Right lung (tissue), 10 donors: ENCODE measurements at places on chromosomes 3 and 15. TPM values are rescaled to one million over a fixed set of nuclear protein-coding genes. Genes with fewer than 3 reads are reported as not detected.

DNA sequence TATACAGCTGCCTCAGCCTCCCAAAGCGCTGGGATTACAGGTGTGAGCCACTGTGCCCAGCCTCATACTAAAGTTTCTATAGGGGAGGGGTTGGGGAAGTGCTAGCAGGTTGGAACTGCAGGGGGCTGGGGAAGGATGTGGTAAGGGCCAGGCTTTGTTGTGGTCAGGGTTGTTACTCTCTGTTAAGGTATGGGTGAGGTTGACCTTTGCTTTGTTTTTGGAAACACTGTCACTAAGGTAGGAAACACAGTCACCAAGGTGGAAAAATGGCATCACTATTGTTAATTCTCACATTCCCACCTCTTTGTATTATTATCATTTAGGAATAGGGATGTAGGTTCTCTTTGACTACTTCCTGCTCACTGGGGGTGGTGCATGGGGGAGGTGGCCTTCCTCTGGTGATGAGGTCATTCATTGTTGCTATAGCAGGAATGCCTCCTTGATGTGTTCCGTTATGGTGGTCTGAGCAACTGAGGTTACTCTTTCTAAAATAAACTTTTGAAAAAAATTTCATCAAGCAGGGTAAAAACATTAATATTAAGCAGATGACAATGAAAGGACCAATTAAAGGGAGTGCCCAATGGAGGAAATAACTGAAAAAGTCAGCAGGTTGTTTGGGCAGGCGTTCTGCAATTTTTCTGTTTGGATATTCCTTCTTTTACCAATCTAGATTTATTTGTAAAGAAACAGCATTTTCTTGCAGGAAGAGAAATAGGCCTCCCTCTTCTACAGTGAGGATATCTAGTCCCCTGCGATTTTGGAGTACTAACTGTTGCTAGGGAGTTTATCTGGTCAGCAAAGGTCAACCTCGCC, 150.5 kb downstream of the WDR76 start:
- DNase-seq = no peak

GRCh38 chr3:110405830-110406585, 665.6 kb upstream of the NECTIN3 start:
- DNase-seq = no peak

The ADAMTSL3 gene
- 15.3 TPM for polyA plus RNA-seq

DNA sequence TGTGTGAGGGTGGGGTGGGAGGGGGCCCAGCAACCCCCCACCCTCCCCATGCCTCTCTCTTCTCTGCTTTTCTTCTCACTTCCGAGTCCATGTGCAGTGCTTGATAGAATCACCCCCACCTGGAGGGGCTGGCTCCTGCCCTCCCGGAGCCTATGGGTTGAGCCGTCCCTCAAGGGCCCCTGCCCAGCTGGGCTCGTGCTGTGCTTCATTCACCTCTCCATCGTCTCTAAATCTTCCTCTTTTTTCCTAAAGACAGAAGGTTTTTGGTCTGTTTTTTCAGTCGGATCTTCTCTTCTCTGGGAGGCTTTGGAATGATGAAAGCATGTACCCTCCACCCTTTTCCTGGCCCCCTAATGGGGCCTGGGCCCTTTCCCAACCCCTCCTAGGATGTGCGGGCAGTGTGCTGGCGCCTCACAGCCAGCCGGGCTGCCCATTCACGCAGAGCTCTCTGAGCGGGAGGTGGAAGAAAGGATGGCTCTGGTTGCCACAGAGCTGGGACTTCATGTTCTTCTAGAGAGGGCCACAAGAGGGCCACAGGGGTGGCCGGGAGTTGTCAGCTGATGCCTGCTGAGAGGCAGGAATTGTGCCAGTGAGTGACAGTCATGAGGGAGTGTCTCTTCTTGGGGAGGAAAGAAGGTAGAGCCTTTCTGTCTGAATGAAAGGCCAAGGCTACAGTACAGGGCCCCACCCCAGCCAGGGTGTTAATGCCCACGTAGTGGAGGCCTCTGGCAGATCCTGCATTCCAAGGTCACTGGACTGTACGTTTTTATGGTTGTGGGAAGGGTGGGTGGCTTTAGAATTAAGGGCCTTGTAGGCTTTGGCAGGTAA, 8.1 kb downstream of the FAM131A start:
- no peak for DNase-seq

- no peak for DNase-seq
Observed at GRCh38 chr3:169602482-169602881, 61.0 kb downstream of the MECOM start.

DNA sequence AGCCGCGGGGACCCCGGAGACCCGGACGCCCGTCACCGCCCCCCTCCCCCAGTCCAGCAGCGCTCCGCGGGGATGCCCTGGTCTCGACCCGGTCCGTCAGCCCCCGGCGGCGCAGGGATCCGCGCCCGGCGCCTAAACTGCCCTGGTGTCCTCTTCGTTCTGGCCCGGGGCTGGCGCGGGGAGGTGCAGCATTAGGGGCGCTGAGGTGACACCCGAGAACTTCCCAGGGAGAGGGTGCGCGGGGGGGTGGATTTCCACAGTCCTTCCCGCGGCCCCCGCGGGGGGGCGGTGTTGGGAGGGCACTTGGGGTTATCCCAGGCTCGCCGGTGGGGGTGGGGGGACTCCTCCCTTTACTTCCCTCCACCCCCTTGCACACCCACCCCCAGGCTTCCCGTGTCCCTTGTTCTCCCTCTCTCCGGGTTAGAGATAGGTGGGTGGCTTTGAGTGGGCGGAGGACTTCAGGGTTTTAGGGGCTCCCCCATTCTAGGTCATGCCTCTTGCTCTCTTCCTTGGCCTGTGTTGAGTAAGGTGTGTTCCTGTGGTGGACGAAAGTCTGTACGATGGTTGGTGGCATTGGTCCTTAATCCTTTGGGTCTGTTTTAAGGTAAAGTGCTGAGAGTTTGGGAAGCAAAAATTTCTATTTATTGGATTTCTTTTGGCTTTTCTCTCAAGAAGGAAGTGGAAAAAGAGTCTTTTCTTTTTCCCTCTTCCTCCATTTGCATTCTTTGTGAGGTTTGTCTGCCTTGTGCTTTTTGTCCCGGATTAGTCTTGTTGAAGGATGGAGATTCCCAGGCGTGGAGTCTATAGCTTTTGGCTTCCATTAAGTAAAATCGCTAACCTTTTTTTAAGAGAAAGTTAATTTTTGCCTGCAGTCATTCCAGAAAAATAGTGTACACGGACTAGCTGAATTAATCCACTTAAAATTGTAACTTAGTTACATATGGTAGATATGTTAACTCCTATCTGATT, 811 bp downstream of the SKIL start:
- peak; percentile 76 for DNase-seq

- DNase-seq = no peak
Observed at GRCh38 chr3:21672303-21672702, 78.7 kb downstream of the ZNF385D start.

GRCh38 chr3:177294221-177294620, 96.9 kb upstream of the TBL1XR1 start:
- no peak for DNase-seq

The ZKSCAN7 gene
- polyA plus RNA-seq = 19.2 TPM

- peak; percentile 15 for DNase-seq
Observed at GRCh38 chr3:117793622-117794265, 1084.2 kb downstream of the TUSC7 start.

GRCh38 chr15:49415149-49415548, 7.9 kb upstream of the FGF7 start:
- no peak for DNase-seq
